ENCODE measurements at places on chromosomes 16 and 17.
A peak's percentile ranks its signal among the peaks of the same experiment; 100 is the strongest.

DNA sequence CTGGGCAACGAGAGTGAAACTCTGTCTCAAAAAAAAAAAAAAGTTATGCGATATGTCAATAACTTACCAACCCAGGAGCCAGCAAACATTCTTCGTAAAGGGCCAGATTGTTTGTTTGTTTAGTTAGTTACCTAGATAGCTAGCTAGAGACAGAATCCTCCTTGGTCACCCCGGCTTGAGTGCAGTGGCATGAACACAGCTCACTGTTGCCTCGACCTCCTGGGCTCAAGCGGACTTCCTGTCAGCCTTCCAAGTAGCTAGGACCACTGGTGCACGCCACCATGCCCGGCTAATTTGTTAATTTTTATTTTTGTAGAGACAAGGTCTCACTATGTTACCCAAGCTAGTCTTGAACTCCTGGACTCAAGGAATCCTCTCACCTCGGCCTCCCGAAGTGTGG is 113.0 kb downstream of the LITAF start:
- no peak for DNase-seq

DNA sequence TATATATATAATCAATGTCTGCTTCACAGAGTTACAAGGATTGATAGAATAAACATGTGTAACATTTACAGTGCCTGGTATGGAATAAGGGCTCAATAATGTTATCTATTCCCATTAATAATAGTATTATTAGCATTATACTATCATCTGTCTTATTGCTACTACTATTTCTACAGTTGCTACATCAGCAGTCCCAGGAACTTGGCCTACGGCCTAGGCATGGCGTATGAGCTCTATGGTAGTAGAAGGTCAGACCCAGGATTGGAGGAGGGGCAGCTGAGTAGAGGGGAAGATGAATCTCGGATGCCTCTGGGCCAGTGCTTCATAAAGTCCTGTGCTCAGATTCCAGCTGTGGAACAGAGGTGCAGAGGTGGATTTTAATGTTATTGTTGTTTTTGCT is 146.3 kb upstream of the TBX2 start:
- no peak for DNase-seq

- no peak for DNase-seq
Measured at GRCh38 chr17:64125937-64126336, 4.0 kb downstream of the ERN1 start.

- DNase-seq: no peak
Measured at GRCh38 chr17:19371259-19372010, 6.9 kb upstream of the MAPK7 start.

DNA sequence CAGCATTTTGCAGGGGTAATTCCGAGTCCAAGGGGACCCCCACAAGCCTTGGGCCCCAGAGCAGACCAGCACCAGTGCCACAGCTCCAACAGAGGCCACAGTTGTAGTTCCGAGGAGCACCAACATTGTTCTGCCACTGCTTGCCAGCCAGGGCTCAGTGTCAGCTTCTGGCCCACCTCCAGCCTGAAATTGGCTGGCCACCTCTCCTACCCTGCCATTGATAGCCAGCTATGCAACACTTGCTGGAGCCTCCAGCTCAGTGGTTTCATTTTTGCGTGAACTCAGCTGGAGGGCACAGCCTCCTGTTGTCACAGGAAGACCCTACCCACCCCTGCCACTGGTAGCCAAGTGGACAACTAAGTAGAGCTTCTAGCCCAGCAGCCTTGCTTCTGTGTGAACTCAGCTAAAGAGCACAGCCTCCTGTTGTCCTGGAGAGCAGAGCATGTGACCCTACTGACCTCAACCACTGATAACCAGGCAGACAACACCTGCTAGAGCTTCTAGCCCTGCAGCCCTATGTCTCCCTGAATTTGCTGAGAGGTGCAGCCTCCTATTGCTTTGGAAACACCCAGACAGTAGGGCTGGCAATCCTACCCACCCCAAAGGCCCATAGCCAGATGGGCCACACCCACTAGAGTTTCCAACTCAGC is 24.9 kb downstream of the HYDIN start:
- DNase-seq: no peak

DNA sequence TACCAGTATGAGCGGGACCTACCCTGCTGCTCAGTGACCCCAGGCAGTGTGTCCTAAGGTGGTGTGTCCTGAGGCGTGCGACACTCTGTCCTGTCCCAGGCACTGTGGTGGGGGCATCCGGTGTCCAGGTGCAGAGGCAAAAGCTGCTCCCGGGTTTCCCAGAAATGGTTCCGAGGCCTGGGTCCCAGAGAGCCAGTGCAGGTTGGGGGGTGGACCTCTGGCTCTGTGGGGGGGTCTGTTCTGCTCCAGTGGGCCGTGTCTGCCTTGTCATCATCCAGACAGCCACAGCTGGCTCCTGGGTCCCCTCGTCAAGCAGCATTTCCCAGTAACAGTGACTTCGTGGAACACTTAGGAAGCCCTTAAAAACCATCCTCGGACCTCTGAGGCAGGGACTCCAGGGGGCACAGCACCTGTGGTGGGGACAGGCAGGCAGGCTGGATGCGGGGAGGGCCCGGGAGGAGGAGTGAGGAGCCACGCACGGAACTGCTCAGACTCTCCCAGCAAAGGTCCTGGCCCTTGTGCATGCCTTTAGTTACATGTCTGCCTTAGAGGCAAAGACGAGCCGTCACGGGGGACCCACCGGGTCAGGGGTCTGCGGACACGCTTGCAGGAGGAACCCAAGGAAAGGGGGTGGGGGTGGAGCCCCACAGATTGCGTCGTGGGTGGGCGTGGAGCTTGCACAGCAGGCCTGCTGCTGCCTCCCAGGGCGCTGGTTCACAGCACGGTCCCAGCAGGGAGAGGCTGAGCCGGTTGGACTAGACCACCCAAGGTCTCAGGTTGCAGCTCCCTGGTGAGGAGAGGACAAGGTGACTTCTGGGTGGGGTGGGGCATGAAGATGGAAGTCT is 5.6 kb downstream of the SLC16A3 start:
- no peak for DNase-seq

- DNase-seq: no peak
Measured at GRCh38 chr16:59993101-59993500, 1259.0 kb upstream of the GOT2 start.

- no peak for DNase-seq
Measured at GRCh38 chr17:39237586-39237985, 11.8 kb upstream of the STAC2 start.

GRCh38 chr17:18172531-18173278 is 10.9 kb upstream of the ALKBH5 start:
- DNase-seq: no peak

GRCh38 chr16:6576606-6577005 is 756.0 kb upstream of the RBFOX1 start:
- DNase-seq: no peak

- no peak for DNase-seq
Measured at GRCh38 chr17:34758718-34759117, 179.3 kb downstream of the TMEM132E start.

GRCh38 chr17:37506678-37507077 is 17.0 kb downstream of the DUSP14 start:
- no peak for DNase-seq

DNA sequence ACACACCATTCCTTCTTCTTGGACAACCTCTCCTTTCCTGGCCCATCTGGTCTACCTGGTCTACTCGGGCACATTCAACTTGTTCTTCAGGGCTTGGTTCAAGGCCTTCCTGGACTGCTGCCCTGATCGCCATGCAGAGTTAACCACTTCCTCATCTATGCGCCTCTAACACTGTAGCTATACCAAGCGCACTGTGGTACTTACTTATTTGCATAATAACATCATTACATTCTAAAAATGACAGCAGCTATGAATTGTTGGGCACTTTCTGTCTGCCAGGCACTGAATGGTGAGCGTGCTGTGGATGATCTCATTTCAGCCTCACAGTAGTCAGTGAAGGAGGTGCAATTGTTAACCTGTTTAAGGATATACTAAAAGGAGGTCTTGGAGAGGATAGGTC is 66.9 kb upstream of the SDK2 start:
- no peak for DNase-seq

GRCh38 chr17:41553176-41553575 is 18.7 kb downstream of the KRT9 start:
- no peak for DNase-seq

DNA sequence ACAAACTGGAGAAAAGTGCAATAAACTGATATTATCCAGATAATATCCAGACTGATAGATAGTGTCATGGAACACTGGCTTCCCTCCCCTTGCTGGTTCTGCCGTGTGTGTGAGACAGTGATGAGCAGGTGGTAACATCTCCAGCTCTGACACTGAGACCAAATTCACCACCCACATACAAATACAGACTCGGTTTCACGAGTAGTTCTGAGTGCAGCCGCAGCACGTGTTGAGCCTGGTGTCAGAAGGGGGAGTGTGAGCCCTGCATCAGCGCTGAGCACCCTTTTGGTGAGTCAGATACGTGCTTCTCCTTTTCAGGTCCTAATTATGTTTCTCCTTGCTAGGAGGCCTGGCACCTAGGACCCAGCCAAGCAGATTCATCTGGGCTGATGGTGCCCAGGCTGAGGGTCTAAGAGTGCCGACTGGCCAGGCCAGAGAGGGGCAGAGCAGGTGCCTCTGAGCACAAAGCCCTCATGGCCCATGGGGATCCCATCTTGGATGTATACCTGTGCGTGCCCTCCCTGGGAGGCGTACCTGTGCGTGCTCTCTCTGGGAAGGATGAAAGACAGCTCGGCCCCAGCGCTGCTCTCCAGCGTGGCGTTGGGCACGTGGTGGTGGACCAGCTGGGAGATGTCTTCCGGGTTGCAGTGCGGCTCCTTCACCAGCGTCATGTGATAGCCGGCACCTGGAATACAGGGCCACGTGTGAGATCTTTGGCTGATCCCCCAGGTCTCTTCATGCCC is 27.3 kb upstream of the RNPS1 start:
- DNase-seq: no peak

GRCh38 chr17:4043862-4044261 is 79.6 kb upstream of the ATP2A3 start:
- DNase-seq: peak; percentile 33

- DNase-seq: no peak
Measured at GRCh38 chr17:63185420-63185819, 219.4 kb downstream of the TANC2 start.

GRCh38 chr16:84617041-84617790 is 662 bp downstream of the COTL1 start:
- DNase-seq: peak; percentile 53

GRCh38 chr17:1375615-1376014 is 24.4 kb downstream of the YWHAE start:
- DNase-seq: no peak

- DNase-seq: no peak
Measured at GRCh38 chr17:78734793-78735641, 47.1 kb downstream of the CYTH1 start.

DNA sequence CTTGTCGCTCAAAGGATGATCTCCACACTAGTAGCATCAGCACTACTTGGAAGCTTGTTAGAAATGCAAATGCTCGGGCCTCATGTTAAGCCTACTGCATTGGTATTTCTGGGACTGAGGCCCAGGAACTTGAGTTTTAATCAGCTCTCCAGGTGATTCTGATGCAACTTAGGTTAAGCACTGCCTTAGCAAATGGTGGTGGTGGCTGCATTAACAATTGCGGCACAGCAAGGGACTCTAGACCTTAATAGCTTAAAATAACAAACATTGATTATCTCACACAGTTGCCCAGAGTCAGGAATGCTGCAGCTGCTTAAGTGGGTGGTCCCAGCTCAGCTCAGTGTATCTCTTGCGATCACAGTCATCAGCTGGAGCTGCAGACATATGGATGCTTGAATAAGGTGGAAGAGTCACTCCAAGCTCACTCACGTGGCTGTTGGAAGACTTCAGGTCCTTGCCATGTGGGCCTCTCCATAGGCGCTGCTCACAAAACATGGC is 25.8 kb downstream of the HS3ST3A1 start:
- no peak for DNase-seq

- no peak for DNase-seq
Measured at GRCh38 chr16:14240219-14240843, 169.2 kb downstream of the MRTFB start.

DNA sequence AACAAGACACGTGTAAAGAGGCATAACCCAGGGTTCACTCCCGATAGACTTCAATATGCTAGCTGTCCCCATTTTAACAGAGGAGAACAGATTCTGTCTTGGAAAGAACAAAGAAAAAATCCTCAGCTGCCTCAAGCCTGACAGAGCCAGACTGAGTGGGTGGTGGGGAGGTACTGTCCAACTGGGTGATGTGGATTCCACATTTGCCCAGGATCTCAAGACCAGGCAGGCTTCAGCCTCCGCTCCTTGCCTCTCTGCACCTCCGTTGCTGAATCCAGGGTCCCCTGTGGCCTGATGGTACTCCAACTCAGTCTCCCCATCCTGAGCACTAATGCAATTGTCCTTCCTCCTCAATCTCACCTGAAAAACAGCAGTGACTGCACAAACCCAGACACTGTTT is 163.8 kb downstream of the GSG1L start:
- no peak for DNase-seq

DNA sequence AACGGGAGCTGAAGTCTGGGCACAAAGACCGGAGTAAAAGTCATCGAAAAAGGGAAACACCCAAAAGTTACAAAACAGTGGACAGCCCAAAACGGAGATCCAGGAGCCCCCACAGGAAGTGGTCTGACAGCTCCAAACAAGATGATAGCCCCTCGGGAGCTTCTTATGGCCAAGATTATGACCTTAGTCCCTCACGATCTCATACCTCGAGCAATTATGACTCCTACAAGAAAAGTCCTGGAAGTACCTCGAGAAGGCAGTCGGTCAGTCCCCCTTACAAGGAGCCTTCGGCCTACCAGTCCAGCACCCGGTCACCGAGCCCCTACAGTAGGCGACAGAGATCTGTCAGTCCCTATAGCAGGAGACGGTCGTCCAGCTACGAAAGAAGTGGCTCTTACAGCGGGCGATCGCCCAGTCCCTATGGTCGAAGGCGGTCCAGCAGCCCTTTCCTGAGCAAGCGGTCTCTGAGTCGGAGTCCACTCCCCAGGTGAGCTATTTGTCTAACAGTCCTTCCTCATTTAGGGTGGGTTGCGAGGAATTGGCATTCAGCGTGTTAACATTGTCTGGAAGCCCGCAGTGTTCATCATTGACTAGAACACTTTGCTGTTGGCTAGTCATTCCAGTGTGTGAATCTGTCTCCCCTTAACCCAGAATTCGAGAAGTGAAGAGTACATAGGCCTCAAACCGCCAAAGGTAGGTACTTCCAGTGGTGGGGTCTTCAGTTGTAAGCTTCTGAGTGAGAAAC is 1.5 kb downstream of the CDK12 start:
- DNase-seq: peak; percentile 14

DNA sequence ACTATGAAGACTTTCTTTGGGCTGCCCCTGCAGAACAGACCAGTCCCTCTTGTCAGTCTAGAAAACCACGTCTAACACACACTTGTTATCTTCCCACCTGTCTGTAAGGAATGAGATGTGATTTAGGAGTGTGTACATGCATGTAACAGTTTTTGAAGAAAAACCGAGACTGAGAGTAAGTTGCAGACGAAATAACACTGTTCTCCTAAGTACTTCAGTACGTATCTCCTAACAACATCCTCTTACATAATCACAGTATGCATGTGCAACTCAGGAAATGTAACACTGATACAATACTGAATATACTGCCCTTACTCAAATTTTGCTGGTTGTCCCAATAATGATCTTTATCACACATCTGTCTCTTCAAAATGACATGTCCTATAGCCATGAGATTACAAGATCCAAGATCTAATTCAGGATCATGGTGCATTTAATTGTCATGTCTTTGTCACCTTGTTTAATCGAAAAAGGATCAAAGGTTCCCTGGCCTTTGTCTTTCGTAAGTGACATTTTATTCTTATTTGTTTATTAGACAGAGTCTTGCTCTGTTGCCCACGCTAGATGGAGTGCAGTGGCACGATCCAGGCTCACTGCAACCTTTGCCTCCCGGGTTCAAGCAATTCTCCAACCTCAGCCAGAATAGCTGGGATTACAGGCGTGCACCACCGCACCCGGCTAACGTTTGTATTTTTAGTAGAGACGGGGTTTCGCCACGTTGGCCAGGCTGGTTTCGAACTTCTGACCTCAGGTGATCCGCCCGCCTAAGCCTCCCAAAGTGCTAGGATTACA is 25.6 kb downstream of the CREBBP start:
- no peak for DNase-seq
